ENCODE measurements at places on chromosomes 16 and 17. TPM values are rescaled to one million over a fixed set of nuclear protein-coding genes. Genes with fewer than 3 reads are reported as not detected.
A peak's percentile ranks its signal among the peaks of the same experiment; 100 is the strongest.

MYOCD gene
- 0.17 TPM for total RNA-seq

- DNase-seq = no peak
Observed at GRCh38 chr17:64520359-64520758, 13.6 kb downstream of the CEP95 start.

GRCh38 chr17:9522074-9522473 is 53.5 kb downstream of the STX8 start:
- DNase-seq = peak; percentile 73

DNA sequence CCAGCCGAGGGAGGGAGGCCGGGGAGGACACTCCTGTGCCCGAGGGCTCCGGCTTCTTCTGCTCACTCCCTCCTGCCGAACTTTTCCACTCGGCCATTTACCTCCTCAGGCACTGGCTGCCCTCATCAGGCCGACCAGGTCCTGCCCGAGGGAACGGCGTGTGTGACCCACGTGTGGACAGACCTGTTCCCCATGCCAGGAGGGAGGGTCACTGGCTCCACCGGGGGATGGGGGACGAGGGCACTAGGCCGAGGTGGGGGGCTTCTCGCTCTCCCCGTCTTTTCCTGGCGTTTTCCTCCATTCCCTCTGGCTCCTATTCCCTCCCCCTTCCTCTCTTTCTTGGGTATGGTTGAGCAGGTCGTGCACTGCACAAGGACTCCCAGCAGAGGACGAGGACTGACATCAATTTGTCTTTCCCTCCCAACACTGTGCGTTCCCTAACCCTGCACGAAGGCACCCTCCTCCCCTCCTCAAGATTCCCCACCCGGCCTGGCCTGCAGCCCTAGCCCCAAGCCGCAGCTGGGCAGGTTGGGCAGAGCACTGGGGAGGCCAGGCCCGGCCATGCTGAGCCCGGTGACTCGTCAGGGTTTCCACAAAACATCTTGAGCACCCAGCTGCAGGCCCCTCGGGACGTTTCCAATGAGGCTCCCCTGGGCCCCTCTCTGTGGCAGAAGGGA is 3.2 kb upstream of the IL17C start:
- DNase-seq = no peak

GRCh38 chr16:87961623-87962022 is 10.4 kb downstream of the BANP start:
- no peak for DNase-seq

DNA sequence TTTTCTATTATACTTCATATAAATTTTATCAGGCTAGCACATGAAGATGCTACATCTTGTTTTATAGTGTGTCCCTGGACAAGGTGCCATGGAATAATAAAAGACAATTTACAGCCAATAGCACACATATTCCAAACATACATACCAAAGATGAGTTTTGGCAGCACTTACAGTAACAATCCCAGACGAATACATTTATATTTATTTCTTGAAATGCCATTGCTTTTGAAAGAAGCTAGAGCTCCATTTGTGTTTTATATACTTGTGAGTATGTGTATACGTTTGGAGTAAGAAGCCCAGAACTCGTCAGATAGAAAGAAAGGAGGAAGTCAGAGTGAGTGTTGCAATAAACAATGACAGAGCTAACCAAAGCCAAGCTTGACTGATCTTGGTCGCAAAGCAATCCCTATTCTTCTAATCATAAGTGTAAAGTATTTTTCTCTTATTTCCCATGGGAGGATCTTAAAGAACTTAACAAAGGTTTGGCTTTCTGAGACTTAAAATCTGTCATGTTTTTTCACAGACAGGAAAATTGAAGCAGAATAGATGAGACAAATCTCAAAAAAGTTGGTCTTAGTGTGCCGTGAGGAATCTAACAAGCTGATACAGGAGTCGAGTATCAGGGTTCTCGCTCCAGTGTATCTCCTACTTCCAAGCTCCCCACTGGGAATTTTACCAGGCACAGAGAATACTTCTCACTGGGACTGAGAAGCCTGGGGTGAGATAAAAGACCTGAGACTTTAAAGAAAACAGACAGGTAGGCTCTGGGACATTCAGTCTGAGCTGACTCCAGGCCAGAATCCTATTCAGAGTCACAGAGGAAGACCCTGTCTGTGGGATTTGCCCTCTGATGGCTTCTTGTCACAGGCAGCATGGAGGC is 175.4 kb downstream of the AATF start:
- no peak for DNase-seq

- no peak for DNase-seq
Observed at GRCh38 chr17:33277436-33278100, 15.5 kb downstream of the ASIC2 start.
